Stimulated activated CD4-positive, alpha-beta T cell treated with anti-CD3 and anti-CD28 coated beads, Interleukin-4, amount 100 ng/mL, for 24 hours (primary cell): ENCODE measurements at places on chromosomes 2 and 18.
A peak's percentile ranks its signal among the peaks of the same experiment; 100 is the strongest.

- peak; percentile 12 for DNase-seq
Observed at GRCh38 chr18:76658627-76659026, 163.6 kb upstream of the ZNF516 start.

- no peak for DNase-seq
Observed at GRCh38 chr2:74011246-74011645, 26.5 kb downstream of the TET3 start.

DNA sequence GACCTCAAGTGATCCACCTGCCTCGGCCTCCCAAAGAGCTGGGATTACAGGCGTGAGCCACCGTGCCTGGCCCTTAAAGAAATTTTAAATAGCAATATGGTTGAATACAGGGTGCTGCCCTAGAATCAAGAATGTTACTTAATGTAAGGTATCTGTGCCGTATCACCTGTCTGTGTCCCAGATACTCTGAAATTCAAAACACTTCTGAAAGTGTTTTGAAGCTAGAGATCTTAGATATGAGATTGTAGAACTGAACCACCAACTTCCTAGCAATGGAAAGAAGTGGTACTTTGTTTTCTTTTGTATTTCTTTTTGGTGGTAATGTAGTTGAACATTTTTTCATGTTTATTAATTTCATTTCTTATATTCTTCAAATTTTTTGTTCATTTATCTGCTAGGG lies 13.0 kb downstream of the PTPN4 start:
- no peak for DNase-seq

DNA sequence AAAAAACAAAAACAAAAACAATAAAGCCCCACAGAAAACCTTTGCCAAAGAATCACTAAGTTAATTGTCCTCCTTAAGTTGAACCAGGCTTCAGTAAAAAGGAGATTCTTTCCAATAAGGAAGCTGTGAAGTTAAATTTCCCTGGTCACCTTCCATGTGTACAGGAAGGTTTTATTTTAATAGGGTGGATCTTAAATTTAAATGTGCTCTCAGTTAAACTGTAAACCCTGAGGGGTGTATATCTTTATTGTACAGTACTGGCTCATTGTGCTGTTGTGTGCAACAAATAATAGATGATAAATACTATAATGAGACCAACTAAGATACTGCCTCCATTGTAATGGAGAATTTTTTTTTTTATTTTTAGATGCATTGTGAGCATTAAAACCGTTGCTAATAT lies 97.1 kb downstream of the NYAP2 start:
- DNase-seq = no peak

- no peak for DNase-seq
Observed at GRCh38 chr2:163708265-163708664, 27.5 kb downstream of the FIGN start.

DNA sequence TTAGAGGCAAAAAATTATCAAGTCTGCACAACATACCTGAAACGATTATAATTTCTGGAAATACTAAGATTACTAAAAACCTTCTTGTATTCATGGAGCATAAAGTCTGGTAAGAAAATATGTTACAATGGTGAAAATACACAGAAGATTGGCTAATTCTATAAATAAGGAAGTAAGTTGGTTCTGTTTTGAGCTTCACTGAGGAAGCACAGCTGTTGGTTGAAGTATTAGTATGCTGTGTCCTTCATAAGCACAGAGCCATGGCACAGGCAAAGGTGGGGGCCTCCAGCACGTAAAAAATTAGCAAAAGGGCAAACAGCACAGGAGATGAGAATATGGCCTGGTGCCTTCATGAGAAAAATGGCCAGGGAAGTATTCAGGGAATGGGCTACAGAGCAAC lies 40.4 kb upstream of the ANKRD62 start:
- no peak for DNase-seq

- DNase-seq = no peak
Observed at GRCh38 chr2:54541995-54542394, 85.9 kb downstream of the SPTBN1 start.

DNA sequence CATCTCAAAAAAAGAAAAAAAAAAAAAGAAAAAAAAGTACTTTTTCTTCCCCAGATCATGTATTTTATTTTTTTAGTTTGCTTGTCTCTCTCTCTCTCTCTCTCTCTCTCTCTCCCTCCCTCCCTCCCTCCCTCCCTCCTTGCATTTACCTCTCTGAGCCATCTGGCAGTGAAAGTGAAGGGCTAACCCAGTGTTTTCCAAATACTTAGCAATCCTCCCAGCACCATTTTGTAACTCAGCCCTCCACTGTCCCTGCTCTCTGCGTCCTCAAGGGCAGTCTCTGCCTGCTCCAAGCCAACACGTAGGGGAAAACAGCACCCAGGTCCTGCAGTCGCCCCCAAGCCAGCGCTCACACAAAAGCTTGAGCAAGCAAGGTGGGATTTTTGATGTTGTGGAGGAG lies 19.6 kb upstream of the TEX44 start:
- no peak for DNase-seq

DNA sequence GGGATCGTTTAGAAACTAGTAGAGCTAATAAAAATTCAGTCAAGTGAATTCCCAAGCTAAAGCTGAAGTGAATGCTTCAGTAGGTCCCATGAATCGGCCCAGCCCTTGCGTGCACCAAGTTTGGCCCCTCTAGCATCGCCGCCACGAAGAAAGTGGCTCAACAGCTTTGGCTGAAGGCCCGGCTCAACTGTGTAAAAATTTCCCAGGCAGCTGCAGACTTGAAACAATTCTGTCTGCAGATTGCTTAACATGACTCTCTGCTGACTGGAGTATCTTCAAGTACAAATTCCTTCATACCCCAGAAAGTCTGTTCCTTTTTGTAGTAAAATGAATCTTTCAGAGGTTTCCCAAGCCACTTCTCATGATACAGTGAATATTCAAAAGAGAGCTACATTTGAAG lies 32.7 kb downstream of the ALMS1 start:
- no peak for DNase-seq

GRCh38 chr18:66616523-66616983 lies 12.7 kb upstream of the CDH19 start:
- DNase-seq = no peak

DNA sequence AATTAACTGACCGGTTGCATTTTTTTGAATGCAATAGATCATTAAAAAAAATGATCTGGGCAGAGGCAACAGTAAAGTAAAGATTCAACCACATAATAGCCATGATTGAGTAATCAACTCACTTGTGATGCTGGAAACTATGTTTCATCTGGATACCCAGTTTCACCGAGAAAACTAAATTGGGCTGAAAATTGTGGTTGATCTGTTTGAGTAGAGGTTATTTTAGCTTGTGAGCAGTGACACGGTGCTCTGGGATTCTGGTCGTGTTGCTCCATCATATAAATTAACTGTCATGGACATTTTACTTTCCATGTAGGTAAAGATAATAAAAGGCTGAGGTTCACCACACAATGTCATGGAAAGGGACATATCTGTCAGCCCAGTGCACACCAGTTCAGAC lies 58.7 kb downstream of the CD226 start:
- peak; percentile 37 for DNase-seq

DNA sequence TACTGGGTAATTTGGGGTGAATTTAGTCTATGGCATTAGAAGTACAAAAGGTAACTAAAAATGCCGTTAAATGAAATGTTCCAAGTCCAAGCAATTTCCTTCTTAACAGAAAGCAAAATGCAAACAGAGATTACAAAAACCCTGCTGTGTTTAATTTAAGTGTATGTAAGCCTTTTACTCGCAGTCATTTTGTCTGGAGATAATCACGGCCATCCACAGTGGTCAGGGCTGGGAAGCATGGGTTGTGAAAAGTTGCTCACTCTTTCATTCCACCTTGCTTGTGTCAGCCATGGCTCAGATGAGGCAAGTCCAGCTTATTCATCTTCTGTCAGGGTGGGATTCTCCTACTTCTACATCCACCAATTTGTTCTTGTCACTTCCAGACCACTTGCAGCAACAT lies 983.6 kb upstream of the ZEB2 start:
- no peak for DNase-seq

- DNase-seq = no peak
Observed at GRCh38 chr2:124753842-124754241, 728.8 kb downstream of the CNTNAP5 start.

DNA sequence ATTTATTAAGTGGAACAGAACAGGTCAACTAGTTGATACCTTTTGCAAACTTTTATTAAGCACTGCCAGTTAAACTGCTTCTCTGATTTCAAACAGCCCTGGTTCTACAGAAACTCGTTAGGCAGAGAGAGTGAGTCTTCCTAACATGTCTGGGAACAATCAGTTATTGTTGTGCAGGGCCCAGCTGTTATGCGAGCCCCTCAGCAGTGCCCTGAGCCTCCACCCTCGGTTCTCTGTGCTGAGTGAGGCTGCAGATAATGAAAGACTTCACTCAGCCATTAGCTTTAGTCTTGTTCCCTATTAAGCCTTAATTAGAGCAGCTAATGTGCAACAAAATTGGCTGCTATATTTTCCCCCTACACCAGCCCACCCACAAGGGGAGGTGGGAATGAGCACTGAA lies 39.6 kb downstream of the KCTD18 start:
- no peak for DNase-seq
